Central memory CD8-positive, alpha-beta T cell (primary cell): ENCODE measurements at places on chromosomes 11 and 22.
A peak's percentile ranks its signal among the peaks of the same experiment; 100 is the strongest.

GRCh38 chr11:112082729-112083128 lies 3.8 kb downstream of the TIMM8B start:
- DNase-seq, result no peak

DNA sequence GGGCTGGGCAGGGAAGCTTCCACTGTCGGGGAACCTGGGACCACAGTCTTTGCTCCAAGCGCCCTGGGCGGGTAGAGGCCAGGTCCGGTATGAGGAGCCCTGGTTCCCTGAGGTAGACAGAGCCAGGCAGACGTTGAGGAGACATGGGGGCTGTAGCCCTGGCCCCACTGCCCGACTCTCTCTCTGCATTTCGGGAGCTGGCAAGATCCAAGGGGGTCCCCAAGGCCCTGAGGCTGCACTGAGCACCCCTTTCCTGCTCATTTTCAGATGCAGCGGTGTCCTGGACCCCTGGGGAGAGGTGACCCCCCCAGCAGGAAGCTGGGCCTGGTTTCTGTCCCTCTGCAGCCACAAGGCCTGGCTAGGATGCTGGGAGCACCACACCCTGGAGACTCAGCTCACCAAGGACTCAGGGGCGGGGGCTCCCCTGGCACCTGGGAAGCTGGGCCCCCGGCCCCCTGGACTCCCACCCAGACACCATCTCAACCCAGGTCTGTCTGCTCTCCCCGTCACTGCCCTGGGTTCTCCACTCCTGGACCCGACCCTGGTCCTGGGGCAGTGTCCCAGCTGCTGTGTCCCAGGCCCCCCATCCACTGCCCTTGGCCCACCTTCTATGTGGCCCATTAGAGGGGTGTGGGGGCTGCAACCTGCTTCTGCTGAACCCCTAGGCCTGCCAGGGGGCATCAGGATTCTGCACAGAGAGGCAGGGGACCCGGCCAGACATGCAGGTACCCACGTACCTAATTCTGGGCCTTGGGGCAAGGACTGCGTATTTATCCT lies 15.0 kb upstream of the MUC6 start:
- no peak for DNase-seq

DNA sequence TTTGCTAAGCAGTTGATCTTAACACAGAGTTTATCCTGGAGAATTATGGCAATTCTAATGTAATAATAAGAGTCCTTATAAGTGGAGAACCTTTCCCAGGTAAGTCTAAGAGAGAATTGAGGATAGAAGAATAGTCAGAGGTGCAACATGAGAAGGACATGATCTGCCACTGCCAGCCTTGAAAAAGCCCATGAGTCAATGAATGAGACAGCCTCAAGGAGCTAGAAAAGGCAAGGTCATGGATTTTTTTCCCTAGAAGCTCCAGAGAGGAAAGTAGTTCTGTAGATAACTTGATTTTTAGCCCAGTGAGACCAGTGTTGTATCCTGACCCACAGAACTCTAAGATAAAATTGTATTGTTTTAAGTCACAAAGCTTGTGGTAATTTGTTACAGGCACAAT lies 16.9 kb downstream of the MS4A6A start:
- DNase-seq, result no peak

- DNase-seq, result no peak
Measured at GRCh38 chr11:7490535-7490934, 5.2 kb downstream of the OLFML1 start.

- DNase-seq, result no peak
Measured at GRCh38 chr11:63673579-63673978, 2.4 kb upstream of the ATL3 start.

GRCh38 chr11:124190298-124191139 lies 7.4 kb downstream of the OR10D3 start:
- no peak for DNase-seq

DNA sequence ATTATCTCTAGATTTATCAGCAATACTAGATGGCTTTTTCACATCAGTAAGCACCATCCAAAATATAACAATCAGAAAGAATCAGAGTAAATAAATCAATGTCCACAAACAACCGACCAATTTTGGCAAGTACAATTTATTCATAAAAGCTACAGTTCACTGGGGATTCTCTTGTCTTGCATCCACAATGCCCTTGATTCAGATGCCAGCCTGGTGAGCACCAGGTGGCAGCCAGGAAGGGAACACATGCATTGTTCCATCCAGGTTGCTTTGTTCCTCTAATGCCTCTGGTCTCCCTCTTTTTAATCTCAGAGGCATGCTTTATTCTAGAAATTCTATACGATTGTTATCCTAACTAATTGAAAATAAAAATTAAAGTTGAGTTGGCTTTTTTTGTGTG lies 242.1 kb upstream of the KIRREL3 start:
- no peak for DNase-seq

GRCh38 chr11:6594142-6594768 lies 9.2 kb downstream of the RRP8 start:
- DNase-seq, result no peak

GRCh38 chr11:65776710-65777141 lies 4.0 kb downstream of the AP5B1 start:
- DNase-seq, result no peak

DNA sequence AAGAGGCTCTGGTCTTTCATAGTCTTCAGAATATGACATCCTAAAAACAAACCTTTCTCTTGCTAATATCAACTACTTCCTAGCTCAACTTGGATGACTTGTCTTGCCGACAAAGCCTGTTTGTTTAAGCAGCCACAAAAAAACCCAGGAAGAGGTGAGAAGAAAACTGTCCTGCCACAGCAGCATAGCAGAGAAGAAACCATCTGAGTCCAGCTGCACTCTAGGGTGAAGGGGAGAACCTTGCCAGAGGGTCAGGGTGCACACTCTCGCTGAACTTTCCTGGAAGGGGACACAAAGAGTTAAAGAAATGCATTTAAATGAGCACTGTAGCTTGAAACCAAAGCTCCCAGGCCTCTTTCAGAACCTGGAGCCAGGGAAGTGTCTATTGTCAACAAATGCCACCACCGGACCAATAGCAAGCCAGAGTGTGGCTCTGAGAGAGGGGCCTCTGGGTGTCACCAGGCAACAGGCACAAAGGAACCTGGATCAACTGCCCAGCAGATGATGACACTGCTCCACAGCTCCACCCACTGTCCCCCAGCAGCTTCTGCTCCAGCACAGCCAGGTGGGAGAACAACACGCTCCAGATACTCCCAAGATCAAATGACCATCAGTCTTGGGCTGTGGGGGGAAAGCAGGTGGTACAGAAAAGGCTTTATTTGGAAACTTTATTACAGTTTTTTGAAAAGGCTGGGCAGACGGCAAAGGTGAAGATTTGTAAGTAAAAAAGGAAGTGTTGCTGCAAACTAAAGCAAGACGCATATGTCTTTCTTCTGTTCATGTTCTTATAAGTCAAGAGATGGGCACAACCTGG lies 105.7 kb downstream of the RASSF10 start:
- no peak for DNase-seq

- DNase-seq, result no peak
Measured at GRCh38 chr11:88508759-88509581, 171.4 kb upstream of the CTSC start.

- DNase-seq, result no peak
Measured at GRCh38 chr11:68643585-68643984, 40.8 kb upstream of the GAL start.

GRCh38 chr11:65373839-65374580 lies 8.4 kb downstream of the SLC25A45 start:
- no peak for DNase-seq

DNA sequence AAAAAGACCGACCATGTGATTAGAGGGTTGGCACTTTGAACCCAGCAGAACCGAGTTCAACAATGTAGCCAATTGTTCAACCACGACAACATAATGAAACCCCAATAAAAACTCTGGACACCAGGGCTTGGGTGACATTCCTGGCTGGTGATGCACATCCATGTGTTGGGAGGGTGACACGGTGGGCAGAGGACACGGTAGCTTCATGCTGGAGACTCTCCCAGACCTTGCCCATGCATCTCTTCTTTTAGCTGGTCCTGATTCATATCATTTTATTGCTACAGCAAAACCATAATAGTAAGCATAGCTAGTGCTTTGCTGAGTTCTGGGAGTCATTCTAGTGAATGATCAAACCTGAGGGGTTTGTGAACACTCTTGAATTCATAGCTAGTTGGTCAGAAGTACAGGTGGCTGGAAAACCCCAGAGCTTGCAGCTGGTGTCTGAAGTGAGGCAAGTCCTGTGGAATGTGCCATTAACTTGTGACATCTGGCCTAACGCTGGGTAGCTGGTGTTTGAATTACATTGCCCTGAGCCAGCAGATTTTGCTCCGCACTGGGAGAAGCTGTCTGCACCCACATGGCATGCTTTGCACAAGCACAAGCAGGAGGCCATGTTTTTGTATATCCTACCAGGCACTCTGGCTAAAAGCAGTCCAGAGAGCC lies 14.0 kb downstream of the RPUSD4 start:
- DNase-seq, result no peak

DNA sequence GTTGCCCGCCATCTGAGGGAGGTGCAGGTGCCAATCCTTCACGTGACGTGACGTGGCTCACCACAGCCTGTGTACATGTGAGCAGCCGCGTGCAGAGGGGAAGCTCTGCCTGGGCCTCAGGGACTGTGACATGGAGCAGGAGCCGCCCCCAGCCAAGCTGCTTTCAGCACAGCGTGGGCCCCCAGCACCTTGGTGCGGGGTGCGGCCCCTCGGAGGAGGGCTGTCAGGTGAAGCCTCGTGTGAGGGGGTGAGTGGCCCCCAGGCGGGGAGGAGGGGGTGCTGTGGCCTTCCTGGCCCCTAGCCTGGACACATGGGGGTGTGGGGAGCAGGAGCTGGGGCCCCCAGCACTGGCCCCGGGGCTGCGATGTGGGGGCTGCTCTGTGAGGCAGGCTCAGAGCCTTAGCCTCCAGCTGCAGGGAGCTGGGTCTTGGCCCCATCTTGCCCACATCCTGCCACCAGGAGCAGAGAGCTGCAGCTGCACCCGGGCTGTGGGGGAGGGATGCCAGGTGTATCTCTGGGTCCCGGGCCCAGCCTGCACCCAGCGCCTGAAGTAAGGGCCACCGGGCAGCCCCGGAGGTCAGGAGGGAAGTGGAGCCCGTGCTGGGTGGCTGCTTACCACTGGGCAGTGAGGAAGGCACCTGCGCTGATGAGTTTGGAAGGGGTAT lies at the start of gene ADORA2A:
Gene ADORA2A, plus strand, starts transcription at position 100 of the 665 bp plus-strand sequence. CDS start 5,806 bp downstream, outside the sequence.
- DNase-seq, result peak; percentile 79

GRCh38 chr11:127217452-127218274 lies 217.1 kb upstream of the KIRREL3 start:
- DNase-seq, result no peak

DNA sequence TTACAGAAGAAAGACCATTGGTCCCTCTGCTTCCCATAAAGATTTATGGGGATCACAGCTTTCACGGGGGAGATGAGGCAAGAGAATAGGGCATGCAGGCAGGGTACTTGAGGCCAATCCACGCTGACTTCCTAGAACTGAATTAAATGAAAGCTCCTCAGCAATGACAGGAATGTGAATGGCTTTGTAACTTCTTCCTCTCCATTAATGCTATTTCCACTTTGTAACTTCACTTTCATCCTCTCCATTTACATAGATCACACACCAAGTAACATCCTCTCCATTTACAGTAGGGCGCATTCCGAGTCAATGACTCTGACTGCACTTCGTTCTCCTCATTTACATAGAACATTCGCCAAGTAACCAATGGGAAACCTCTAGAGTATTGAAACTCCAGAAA lies 89.8 kb downstream of the PIWIL4 start:
- DNase-seq, result no peak

- no peak for DNase-seq
Measured at GRCh38 chr11:74427384-74427886, 29.2 kb upstream of the PGM2L1 start.

DNA sequence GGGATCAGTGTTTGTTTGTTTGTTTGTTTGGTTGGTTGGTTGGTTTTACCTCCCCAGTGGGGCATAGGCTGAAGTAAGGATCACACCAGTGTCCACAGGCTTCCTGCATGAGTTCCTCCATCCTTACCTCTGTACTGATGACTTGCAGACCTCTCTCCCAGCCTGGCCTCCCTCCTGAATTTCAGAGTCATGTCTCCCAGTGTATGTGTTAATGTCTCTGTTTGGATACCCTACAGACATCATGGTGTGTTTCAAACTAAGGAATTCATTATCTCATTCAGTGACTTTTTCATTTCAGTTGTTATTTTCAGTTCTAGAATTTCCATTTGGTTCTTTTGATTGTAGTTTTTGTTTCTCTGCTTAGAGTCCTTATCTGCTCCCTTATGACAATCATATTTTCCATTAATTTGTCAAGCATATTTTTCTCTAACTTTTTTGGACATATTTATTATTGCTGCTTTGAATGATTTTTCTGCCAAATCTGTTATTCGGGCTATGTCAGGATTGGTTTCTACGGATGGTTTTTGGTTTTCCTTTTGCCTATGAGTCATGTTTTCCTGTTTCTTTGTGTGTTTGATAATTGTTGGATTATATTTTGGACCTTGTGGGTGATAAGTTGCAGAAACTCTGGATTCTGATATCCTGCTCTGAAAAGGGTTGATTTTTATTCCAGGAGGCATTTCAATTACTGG lies 23.6 kb downstream of the MYEOV start:
- no peak for DNase-seq

DNA sequence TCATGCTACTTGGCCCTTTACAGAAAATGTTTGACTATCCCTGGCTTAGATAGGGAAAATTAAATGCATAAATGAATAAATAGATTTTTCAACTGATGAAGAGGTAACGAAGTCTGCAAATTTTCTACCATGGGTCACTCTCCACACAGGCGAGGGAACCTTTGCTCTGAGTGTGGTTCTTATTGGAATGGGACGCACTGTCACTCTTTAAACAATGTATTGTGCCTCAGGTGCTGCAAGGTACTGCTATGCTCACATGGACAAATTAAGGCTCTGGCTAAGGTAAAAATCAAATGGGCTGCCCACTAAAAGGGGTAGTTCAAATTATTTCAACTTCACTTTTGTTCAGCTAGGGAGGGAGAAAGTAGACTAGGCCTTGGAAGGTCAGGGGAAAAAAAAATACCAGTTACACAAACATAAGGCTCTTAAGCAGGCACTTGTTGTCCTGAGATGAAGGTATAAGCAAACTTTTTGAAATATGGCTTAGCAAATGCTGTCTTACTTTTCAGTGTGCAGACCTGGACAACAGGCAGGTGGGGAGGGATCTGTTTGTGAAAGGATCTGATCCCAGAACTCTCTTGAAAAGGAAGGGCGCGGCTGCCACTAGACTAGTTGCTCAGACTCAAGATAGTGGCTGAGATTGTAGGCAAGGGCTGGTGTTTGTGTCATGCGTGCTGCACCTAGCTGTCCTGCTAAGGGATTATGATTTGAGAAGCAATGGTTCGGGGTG lies 99.5 kb downstream of the ADAMTS15 start:
- DNase-seq, result no peak

DNA sequence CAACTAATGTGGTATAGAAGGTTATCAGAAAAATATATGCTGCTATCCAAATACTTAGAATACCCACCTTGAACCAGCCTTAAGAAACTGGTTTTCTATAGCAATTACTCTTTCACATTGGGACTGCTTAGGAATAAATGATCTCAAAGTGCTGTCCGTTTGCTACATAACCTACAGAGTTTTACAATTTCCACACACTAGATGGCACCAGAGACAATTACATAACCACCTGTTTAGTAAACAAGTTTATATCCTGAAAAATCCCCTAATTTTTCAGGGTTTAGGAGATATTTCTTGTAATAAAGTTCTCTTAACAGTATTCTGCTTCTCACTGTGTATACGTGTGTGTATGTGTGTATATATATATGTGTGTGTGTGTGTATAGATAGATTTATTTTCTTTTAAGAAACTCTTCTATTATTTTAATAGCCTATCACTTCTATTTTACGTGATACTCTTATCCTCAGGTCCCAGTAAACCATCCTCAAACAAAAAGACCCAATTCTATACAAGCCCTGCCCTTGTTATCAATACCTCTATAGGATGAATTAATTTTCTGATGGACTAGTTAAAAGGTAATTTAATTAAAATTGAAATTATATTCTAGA lies 6.7 kb upstream of the OR5I1 start:
- no peak for DNase-seq
